ENCODE measurements at places on chromosomes 5 and 9.

DNA sequence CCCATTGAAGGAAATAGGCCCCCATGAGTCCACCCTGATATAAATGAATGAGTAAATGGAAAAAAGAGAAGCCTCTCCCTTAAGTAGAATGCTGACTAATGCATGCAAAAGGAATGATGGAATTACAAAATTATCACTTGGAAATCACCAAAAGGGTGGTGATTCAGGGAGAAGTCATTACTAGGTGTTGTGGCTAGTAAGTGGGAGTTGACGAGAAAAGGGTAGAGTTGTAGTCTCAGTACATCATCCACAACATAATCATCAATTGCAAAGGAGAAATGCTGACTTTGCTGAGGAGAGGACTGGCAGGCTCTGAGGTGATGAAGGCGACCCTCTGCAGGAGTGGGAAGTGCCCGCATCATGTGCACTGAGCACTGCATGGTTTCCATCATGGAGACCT, 201.5 kb upstream of the S1PR3 start:
- no peak for DNase-seq

DNA sequence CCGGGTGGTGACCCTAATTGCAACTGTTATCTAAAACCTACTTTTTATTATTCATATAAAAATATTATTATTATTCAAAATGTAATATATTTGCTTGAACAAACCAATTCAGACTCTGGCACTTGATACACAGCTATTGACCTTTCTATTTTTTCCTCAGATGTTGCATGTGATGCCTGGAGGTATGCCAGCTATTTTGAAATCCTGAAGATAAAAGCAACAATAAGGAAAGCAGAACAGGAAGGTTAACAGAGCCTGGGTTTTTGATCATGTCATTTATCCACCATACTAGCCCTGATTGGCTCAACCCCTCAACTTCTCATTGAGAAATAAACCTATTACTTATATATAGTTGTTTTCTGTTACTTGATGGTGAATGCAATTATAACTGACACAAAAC, 340.9 kb upstream of the KIF2A start:
- no peak for DNase-seq

GRCh38 chr9:114483499-114483898, 21.8 kb downstream of the WHRN start:
- no peak for DNase-seq

DNA sequence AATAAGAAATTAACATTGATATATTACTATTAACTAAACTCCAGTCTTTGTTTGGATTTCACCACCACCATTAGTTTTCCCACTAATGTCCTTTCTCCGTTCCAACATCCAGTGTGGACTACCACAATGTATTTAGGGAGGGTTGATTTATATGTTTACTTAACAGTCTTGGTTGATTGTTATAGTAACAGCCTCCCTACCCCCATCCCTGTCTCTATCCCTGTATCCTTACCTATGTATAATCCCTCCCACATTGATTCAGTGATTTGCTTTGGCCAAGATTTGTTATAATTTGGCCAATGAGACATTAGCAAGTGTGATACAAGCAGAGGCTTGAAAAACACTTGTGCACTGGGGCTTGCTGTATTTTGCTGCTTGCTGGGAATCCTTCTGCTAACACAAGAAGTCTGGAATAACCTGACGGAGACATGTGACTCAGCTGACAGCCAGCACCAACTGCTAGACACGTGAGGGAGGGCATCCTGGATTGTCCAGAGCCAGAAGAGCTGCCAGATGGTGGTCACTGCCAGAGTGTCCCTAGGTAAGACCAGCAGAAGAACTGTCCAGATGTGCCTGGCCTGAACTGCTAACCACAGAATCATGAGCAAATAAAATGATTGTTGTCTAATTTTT, 51.2 kb upstream of the TCF7 start:
- DNase-seq = no peak

- DNase-seq = no peak
These were observed 291.2 kb downstream of the CDH10 start for GRCh38 chr5:24353611-24354010.

GRCh38 chr9:113309204-113309813, 6.1 kb upstream of the RNF183 start:
- DNase-seq = no peak

GRCh38 chr5:74334762-74335384, 305.7 kb downstream of the ENC1 start:
- DNase-seq = no peak

GRCh38 chr9:128497824-128498610, 6.5 kb upstream of the GLE1 start:
- no peak for DNase-seq

DNA sequence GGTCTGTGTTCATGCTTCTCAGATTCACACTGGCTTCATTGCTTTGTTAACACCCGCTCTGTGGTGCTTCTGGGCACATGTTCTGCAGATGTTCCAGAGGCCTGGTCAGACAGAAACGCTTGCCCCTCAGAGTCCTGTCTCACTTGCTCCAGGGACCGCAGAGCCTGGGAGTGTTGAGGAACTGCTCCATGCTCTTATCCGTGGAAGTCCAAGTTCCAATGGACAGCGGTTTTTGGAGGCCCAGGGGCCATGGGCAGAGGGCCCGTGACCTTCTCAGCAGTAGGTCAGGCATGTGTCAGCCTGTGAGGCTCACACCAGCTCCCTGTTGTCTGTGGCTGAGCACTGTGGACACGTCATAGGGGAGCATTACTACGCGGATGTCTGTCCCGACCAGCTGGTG, 364.7 kb upstream of the IRX1 start:
- DNase-seq = no peak

GRCh38 chr5:134411228-134411545, 494 bp downstream of the CDKN2AIPNL start:
- no peak for DNase-seq

DNA sequence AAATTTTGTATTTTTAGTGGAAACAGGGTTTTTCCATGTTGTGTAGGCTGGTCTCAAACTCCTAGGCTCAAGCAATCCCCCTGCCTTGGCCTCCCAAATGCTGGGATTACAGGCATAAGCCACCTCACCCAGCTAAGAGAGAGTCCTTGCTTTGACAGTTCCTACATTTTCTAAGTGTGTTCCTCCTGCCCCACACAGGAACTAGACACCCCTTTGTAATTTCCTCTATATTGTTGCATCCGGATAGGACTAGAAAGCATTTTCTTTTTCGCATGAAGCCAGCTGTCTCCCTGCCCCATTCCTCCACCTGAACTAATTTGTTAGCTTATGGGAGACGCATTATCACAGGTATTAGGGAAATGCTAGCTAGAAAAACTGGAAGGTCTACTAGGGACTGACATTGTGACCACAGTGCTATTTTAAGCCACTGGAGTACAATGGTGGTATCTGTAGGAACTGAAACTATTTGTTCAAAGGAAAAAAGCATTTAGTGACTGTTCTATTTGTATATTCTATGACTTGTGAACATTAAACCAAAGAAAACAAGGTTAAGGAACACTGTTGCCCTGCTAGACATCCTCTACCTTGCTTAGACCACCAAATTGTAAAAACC, 214.1 kb downstream of the SMARCA2 start:
- no peak for DNase-seq

GRCh38 chr5:180178531-180179441, 30.2 kb downstream of the RASGEF1C start:
- no peak for DNase-seq

DNA sequence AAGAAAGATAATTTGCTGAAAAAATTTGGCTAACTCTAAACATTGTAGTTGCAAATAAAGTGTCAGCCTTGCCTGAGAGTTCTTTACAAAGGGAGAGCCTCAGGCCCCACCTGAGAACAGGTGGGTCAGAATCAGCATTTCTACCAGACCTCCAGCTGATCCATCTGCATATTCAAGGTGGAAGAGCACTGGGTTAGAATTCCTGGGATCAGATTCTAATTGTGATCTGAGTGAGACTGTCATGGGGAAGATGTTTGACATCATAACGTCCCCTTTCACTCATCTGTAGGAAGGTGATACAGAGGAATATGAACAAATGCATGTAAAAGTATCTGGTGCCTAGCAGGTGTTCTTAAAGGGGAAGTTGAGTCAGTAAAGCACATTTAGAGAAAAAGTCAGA, 54.6 kb downstream of the FBXL7 start:
- no peak for DNase-seq

- no peak for DNase-seq
These were observed 118.6 kb downstream of the PDE8B start for GRCh38 chr5:77328930-77329647.

DNA sequence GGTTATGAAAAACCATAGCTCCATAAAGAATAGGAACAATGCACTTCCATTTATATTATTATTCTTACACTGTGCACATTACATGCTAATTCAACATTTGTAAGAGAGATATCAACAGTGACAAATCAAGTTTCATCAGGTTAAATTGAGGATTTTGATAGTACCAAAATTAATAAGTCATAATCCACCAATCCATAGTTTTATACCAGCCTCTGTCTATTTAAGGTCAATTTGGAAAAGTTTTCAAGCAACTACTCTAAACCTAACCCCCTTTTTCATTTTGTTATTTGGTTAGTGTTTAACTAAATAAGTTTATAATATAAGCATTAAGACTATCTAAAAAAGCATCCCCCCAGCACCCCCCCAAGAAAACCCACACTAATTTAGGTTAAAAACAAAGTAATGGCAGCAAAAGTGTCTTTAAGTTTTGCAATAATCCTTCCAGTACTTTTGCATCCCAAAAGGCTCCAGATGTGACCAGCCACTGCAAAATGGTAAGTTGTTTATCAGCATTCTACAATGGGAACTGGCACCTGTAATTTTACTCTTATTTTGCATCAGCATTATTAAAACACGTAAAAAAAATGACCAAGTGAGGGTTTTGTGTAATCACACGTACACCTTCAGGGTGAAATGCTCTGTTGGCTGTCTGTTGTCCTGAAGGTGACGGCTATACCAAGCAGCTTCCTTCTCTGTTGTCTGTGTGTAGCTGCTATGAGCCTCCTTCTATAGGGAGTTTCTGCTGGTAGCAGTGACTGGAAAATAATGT, 36.8 kb upstream of the SSBP2 start:
- DNase-seq = no peak

- no peak for DNase-seq
These were observed 43.2 kb downstream of the NPR3 start for GRCh38 chr5:32754284-32754683.

- no peak for DNase-seq
These were observed 657.5 kb upstream of the DMAC1 start for GRCh38 chr9:8457055-8457454.

- no peak for DNase-seq
These were observed 1495.2 kb upstream of the C9orf72 start for GRCh38 chr9:29068461-29068860.

DNA sequence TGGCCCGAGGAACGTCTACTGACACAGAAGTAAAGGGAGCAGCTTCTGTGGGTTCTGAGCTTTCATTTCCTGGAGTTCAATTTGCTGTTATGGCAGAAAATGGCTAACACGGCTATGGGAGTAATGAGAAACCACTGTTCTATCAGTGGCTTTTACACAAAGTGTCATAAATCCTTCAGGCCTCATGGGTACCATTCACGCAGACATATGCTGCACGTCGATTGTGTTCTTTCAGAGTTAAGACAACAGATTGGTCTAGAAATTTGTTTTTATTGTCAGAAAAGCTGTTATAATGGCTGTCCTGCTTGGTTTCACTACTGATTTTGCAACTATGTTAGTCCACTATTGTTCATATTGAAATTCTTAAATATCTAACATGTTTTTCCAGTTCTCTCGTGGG, 135.4 kb downstream of the ALDH1A1 start:
- DNase-seq = no peak

DNA sequence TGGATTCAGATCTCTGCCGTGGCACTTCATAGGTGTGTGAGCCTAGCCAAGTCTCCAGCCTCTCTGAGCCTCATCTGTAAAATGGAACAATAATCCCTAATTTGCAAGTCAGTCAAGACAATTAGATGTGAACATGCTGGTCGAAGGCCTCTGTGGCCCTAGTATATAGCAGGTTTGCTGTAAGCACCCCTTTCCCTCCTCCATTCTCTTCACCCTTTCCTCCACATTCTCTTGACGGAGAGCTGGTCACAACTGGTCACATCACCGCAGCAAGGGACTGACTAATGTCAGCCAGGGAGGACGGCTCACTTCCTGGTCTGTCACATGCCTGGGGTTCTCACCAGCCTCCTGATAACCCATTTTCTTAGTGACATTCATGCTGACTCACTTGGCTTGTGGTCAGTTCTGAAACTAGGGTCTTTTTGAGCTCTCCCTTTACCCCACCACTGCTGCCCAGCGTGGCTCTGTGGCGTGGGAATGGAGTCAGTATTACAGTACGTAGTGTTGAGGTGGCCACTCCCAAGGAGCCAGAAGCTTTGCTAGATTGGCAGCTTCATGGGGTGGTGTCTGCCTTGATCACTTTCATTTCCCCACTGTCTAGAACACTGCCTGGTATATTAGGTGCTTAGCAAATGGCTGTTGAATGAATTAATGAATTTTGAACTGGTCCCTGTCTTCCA, 47.8 kb downstream of the ERGIC1 start:
- DNase-seq = no peak

DNA sequence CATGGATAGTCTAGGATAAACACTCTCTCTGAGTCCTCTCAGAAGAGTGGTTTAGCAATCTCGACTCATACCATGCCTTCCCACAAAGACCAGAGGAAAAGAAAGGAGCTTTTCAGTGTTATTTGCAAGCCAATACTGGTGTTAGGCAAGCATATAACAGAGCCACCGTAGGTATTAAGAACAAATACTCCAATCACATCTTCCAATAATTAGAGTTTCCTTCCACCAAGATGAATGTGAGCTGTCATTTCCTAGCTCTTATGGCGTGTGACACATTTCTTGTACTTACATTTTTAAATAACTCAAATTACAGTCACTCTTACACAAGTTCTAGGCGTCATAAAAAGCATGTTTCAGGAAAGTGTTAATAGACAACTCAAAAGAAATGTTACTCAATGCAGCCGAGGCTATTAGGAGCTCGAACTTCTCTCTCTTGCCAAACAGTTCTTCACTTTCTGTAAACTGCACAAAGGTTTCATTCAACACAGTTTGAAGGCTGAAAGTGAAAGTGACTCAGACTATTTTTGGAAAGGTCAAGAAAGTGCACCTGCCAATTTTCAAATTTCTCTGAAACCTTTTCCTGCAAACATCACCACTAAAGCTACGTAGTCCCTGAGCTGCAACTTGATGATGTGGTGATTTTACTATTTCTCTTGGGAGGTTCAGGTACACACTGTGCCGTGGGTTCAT, 153.8 kb downstream of the AUH start:
- no peak for DNase-seq

GRCh38 chr9:77534376-77535057, 113.6 kb downstream of the GNA14 start:
- no peak for DNase-seq

Data from T-helper 17 cell (primary cell).